ENCODE measurements at places on chromosomes 3 and 15.
A peak's percentile ranks its signal among the peaks of the same experiment; 100 is the strongest.

GRCh38 chr15:26571346-26571745, 201.5 kb downstream of the GABRB3 start:
- DNase-seq = no peak

- DNase-seq = no peak
These were observed 23.9 kb upstream of the XIRP1 start for GRCh38 chr3:39216176-39216790.

DNA sequence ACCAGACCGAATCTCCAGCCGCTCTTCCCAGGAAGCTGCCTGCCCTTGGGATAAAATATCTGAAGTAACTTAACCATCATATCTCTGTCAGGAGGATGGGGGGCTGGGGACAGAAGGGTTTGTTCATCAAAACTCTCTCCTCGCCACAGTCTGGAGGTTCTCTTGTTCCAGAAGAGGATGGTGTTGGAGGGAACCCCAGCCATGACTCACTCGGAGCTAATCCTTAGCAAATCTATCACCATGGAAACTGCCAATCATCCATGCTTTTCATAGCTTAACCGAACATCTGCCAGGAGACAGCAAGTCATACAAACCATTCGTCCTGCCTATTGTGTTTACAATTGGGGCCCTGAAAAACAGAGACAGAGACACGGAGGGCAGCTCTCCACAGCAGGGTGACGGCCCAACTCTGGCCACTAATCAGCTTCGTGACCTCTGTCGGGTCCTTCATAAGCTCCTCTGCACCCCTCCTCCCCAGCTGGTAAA, 73.8 kb upstream of the HEG1 start:
- DNase-seq = no peak

DNA sequence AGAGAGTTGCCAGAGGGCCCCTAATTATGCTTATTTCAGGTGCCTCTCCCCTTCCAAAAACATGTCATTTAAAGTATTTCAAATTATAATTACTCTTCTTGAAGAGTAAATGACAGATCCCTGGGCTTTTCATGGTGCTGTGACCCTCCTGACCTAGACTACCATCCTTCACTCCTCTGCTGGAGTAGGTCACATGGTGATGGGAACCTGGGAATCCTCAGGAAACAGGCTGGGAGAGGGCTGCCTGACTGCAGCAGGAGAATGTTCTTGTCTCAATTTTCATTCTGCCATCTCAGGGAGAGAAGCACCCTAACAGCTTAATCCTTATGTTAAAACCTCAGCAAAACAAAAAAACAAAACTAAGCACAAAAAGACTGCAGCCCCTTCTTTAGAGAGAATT, 24.6 kb downstream of the PGBD4 start:
- no peak for DNase-seq

DNA sequence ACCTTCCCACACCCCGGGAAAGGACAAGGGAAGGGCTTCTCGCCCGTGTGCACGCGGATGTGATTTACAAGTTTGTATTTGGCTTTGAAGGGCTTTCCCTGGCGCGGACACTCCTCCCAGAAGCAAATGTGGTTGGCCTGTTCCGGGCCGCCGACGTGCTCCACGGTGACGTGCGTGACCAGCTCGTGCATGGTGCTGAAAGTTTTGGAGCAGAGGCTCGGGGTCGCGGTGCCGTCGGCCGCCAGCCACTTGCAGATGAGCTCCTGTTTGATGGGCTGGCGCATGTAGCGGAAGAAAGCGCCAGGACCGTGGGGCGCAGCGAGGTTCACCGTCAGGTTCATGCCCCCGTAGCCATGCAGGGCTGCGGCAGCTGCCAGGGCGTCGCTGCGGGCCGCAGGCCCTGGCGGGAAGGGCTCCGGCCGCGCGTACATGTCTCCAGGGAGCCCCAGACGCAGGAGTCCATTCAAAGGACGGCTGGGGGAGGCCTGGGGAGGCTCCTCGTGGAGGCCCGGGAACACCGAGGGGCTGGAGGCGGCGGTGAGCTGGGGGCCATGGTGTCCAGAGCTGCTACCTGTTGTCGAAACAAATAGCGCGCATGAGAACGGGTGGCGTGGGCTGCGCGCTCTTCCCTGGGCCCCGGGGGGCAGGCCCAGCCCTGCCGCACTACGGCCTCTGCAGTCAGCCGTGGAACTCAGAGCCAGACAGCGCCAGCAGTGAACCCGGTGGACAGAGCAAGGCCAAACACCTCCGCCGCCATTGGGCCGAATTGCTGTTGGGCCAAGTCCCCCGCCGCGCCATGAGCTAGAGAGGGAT, 10.2 kb downstream of the ZIC4 start:
- DNase-seq = no peak

- DNase-seq = no peak
These were observed 35.1 kb downstream of the P2RY1 start for GRCh38 chr3:152870027-152870426.

GRCh38 chr3:105997800-105998526, 129.2 kb upstream of the CBLB start:
- no peak for DNase-seq

DNA sequence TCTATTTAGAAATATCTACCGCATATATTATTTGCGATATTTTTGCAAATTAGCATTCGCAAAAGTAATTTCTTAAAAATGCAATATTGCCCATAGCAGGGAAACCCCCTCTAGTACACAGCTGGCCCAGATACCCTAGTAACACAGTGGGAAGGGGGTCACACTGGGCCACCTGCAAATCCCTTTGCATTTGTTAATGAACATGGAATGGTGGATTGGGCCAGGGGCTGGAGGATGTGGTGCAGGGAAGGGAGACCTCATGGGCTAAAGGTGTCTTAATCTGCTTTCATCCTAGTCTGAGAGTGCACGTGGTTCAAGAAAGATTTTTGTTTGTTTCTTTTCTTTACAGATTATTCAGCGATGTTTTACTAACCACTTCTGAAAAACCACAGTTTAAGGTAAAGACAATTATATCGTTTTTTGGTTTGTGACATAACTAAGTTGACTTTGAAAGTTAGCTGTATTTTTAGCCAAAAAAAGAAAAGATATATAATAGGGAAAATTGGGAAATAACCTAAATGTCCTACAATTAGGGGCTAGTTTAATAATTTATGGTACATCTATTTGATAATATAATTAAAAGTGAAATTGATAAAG, 30.0 kb downstream of the PDHB start:
- DNase-seq = no peak

DNA sequence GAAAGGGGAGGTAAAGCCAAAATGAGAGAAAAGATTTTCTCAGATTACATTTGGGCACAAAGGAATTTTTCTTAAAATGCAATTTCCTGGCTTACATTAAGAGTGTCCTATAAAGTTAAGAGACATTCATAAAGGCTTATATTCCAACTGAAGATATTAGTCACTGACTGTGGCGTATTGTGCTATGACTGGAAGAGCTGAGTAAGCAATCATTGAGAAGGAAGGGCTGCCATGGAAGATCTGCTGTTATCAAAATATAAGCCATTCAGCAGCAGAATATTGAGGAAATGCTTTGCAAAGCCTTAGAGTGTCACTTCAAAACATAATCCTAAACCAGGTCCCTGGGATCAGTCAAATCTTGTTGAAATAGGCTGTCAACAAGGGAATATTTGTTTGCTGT, 593.9 kb downstream of the TUSC7 start:
- DNase-seq = no peak

GRCh38 chr15:81386947-81387346, 12.9 kb upstream of the TMC3 start:
- no peak for DNase-seq

GRCh38 chr15:89149501-89150101, 61.3 kb downstream of the ABHD2 start:
- no peak for DNase-seq

- peak; percentile 77 for DNase-seq
These were observed 1.1 kb downstream of the EHD4 start for GRCh38 chr15:41971089-41971894.

- no peak for DNase-seq
These were observed 80.4 kb downstream of the CHRD start for GRCh38 chr3:184460276-184460675.

DNA sequence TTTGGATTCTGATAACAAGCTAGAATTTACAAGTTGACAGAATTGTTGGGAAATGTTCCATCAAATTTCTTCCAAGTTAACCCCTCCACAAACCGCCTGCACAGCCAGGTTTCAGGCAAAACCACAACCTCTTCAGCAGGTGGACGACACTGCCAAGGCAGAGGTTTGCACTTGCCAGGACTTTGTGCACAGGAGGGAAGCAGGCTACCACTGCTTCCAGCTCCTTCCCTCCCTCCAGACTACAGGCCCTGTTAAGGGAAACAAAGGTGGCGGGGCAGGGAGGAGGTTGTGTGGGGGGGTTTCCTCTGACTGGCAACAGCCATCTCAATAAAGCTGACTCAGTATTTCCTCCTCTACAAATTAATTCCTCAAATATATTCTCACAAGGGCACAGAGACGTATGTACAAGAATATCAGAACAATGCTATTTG, 42.2 kb downstream of the TBC1D2B start:
- no peak for DNase-seq

GRCh38 chr3:12891985-12892839, 50.8 kb upstream of the RPL32 start:
- peak; percentile 42 for DNase-seq

- DNase-seq = no peak
These were observed 343.0 kb upstream of the TGFBR2 start for GRCh38 chr3:30263238-30263924.

- DNase-seq = no peak
These were observed 129.8 kb downstream of the SATB1 start for GRCh38 chr3:18295171-18295920.

- no peak for DNase-seq
These were observed 69.3 kb downstream of the NTRK3 start for GRCh38 chr15:88187195-88187594.

DNA sequence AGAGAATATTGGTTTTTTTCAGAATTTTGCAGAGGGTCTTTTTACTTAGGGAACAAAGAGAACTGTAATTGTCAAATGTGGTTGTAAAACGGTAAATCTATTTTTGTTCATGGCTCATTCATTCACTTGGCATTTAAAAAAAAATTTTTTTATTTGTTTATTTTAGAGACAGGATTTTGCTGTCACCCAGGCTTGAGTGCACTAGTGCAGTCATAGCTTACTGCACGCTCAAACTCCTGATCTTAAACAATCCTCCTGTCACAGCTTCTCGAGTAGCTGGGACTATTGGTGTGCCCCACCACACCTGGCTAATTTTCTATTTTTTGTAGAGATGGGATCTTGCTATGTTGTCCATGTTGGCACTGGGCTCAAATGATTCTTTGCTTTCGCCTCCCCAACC, 301.8 kb downstream of the LPP start:
- no peak for DNase-seq

DNA sequence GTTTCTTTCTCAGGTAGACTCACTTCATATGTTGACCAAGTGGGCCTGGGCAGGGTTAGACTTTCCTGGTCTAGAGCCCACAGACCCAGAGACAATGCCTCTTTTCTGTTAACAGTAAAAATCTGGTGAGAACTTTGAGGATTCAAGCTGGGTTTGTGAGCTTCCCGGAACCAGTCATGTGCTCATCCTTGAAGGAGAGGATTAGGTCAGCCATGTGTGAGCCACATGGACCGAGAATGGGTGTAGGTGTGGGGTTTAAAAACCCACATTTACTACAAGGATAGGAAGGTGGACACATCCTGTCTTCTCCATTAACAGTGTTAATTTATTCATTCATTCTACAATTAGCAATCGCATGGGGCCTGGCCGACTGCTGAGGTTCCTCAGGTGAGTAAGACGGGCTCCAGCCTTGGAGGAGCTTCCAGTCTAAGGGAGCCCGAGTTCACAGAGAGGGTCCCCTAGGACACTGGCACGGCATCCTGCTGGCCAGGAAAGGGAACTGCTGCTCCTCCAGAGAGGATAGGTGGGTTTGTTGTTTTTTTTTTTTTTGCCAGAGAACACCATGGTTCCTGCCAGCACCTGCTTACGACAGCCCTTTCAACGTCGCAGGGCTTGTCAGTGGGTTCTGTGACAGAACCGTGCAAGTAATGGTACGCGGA, 69.0 kb downstream of the SQOR start:
- DNase-seq = no peak

- DNase-seq = no peak
These were observed 11.5 kb downstream of the ETFA start for GRCh38 chr15:76299786-76300185.

- no peak for DNase-seq
These were observed 227.3 kb upstream of the C2CD4B start for GRCh38 chr15:62392376-62392775.

- DNase-seq = no peak
These were observed 18.2 kb upstream of the EOGT start for GRCh38 chr3:69031635-69032034.

DNA sequence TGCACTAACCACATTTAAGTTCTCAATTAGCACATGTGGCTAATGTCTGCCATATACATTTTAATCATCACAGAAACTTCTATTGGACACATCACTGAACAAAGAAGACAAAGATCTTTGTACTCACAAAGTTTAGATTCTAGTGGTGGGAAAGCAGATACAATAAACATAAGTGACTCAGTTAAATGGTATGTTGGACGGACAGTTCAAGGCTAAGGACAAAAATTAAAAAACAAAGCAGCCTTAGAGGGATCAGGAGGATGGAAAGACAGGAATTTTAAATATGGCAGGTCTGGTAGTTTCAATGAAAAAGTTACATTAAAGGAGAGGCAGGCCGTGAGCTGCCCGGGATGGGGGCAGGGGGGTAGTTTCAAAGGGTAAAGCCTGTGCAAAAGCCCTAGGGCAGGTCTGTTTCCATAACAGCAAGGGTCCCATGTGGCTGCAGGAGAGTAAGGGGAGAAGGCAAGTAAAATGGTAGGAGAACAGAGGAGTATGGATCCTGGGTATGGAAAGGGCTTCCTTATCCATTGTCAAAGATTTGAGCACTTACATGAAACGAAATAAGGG, 220.7 kb downstream of the FHIT start:
- DNase-seq = no peak

DNA sequence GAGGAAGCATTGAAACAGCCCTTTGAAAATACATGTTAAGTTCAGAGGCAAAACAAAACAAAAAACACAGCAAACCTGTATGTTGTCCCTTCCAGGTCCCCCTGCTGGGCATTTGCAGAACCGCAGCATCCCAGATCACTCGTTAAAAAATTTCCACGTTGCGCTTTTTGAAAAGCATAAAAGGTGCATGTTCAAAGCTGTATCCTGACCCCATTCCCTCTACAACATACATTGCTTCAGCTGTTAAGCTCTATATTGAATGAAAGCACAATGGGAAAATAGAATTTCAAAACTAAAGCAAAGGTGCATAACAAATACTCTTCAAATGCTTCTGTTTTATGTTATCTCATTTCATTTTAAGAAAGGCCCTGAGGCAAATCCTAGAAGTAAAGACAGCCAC, 328.3 kb downstream of the THSD4 start:
- peak; percentile 11 for DNase-seq

DNA sequence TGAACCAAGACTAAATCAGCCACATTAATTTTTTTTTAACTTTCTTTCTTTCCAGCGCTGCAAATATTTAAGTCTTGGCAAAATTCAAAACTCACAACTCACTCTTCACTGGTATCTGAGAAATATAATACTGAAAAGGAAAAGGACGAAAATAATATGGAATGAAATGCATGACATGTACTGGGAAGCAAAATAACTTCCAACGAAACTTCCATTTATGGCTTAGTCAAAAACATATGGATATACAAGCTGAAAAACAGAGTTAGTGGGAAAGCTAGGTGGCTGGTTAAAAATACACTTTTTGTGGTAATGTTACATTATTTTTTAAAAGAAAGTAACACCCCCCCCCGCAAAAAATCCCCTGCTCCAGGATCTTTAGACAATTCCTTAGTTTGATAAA, 86.1 kb downstream of the TM4SF4 start:
- DNase-seq = no peak
